Left hindlimb (tissue), 1 donor: ENCODE measurements at places on chromosomes 7 and 10.
A peak's percentile ranks its signal among the peaks of the same experiment; 100 is the strongest.

- peak; percentile 21 for DNase-seq
Measured at GRCh38 chr7:6395898-6396595, 51.7 kb downstream of the DAGLB start.

DNA sequence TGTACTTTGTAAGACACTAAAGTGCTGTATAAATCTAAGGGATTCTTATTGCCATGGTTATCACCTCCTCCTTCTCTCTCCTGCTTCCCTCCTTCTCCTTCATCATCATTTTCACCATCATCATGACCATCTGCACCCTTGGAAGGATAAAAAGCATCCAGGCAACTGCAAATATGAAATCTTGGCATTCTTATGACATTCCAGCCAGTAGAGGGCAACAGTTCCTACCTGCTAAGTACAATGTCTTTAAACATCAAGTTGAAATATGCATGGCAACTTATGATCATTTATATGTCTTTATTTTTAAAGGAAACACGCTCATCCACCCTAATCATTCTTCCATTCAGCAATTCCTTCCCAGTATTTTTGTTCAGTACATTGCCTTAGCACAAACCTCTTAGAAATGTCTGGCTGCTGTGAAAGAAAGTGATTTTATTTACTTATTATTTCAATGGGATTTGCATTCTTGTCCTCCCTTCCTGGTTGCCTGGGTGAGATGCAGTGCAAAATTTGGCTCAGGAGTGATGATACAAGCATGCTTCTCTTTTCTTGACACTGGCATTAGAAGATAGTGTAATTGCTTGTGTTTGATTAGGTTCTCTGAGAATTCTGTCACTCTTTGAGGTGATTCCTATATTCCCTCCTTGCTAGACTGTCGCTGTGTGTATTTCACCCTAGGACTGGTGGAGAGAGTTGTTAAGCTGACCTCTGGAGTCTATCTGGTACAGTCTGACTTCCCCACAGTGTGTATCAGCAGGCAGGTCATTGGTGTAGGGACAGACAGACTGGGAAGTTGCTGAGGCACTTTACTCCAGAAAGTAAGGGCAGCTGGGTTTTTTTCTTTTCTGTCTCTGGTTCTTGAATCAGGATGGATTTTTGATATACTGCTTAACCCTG is 188.5 kb upstream of the BMPER start:
- no peak for DNase-seq

DNA sequence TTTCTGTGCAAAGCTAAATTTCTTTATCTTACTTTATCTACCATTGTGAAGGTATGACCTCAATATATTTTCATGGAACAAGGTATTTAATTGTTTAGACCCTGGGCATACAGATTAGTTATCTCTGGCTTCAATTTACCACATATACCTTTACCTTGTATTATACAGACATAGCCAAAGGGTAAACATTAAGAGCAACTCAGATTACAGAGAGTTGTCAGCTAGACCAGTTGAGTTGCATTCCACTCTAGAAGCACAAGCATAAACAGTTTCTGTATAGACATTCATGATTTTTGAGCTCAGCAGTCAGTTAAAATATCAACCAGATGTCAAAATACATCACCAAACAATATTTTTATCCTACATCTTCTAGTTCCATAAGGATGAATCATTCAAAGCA is 857.3 kb upstream of the ZWINT start:
- DNase-seq = no peak

- no peak for DNase-seq
Measured at GRCh38 chr7:136134503-136134902, 157.3 kb upstream of the MTPN start.

- DNase-seq = no peak
Measured at GRCh38 chr7:80981405-80981804, 62.6 kb upstream of the SEMA3C start.

- DNase-seq = peak; percentile 23
Measured at GRCh38 chr7:149736478-149737360, 36.7 kb downstream of the ZNF467 start.

- peak; percentile 89 for DNase-seq
Measured at GRCh38 chr10:125057158-125058001, 103.0 kb downstream of the CTBP2 start.
